ENCODE measurements at places on chromosomes 16 and 17.

DNA sequence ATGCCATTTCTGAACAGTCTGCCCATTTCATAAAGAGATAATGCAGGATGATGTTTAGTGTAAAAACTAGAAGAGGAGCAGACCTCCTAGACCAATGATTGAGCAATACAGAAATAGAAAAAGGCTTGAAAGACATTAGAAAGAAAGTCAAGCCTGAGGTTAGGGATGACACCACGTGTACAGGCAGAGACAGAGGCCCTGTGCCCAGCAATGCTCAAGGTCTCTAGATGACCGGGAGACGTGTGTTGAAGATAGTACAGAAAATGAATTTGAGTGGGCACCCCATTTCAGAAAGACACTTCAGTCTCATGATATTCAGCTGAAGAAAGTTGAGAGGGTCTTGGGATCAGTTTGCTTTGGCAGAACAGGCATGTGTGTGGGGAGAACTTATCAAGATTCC lies 5.4 kb downstream of the GID4 start:
- no peak for DNase-seq

- no peak for DNase-seq
Observed at GRCh38 chr17:6799738-6800137, 23.7 kb downstream of the FBXO39 start.

- no peak for DNase-seq
Observed at GRCh38 chr16:2425008-2425518, 4.2 kb upstream of the CCNF start.

DNA sequence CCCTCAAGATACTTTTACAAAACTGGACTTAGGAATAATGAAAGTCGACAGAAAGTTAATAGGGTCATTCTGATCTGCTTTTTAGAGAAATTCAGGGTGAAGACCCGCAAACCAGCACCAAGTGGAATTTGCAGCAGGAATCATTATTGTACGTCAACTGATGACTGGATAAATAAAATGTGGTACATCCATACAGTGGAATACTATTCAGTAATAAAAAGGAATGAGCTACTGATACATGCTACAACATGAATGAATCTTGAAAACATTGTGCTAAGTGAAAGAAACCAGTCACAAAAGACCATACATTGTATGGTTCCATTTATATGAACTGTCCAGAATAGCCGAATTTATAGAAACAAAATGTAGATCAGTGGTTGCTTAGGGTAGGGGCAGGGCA lies 83.1 kb downstream of the GNAO1 start:
- DNase-seq, result no peak

- DNase-seq, result no peak
Observed at GRCh38 chr17:9382626-9383025, 193.0 kb downstream of the STX8 start.

DNA sequence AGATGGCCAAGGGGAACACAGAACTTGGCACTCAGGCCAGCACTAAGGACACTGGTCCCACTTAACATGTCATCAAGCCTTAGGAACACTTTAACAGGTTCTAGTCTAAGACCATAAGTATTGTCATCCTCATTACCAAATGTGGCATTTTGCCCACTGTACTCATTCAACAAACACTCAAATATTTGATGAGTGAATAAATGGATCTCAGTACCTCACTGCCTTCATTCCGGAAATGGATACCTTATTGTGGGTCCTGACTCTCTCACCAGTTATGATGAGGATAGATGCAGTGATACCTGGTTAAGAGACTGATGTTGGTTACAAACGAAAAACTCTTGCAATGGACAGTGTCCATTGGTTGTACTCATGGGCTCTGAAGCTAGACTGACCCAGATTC lies 455.2 kb upstream of the DYNLRB2 start:
- no peak for DNase-seq

DNA sequence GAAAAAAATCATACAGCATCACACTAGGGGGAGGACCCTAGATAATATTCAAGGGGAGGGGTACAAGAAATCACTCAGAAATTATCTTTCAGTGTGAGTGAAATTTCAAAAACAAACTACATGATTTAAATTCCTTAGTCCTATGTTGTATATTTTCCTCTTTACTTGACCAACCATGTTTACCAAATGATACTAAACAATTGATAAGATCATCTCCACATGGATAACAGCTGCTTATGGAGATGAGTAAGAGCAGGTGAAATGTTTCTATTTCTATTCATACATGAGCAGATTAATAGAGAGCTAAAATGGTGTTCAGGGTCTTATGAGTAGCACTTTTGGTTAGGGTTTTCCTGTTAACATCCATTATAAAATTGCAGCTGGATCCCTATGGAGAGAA lies 7.3 kb upstream of the VAT1L start:
- DNase-seq, result no peak

- DNase-seq, result peak; percentile 73
Observed at GRCh38 chr17:7833011-7833794, 814 bp upstream of the KDM6B start.

DNA sequence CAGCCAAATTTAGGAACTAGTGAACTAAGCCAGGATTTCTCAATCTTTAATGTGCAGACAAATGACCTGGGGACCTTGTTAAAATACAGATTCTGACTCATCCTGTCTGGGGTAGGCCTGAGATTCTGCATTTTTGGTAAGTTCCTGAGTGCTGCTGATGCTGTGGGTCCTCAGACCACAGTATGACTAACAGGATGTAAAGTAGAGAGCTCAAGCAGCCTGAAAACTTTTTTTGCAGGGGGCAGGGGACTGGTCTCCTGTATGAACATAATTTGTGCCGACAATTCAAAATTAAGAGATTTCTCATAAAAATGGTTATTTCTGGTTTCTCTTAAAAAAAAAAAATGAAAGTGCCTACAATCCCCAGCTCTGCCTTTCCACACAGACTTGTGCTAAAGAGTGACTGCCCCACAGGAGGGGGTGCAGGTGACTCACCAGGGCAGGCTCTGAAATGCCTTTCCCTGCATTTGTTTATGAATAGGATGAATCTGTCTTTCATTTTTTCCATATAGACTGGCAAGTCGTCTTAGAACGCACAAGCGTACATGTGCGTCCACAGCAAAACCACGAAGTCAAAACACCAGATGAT lies 271.5 kb downstream of the PHKB start:
- DNase-seq, result peak; percentile 80

GRCh38 chr16:53068423-53068833 lies 13.6 kb downstream of the CHD9 start:
- DNase-seq, result no peak

- DNase-seq, result peak; percentile 94
Observed at GRCh38 chr16:54928411-54929089, 2.1 kb upstream of the IRX5 start.

DNA sequence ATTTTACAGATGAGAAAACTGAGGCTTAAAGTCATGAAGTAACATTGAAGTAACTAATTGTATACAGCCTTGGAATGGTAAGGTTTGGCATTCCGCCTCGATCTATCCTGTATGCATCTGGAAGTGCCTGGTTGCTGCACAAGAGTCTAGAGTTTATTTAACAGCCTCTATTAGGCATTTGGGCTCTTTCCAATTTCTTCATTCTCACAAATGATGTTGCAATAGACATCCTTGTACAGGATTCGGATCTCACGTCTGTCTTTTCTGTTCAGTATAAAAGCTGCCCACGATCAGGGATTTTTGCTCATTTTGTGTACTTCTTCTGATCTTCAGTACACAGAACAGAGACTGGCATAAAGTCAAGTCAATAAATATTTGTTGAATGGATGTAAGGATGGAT lies 100.5 kb downstream of the AIPL1 start:
- no peak for DNase-seq

GRCh38 chr17:19992803-19993713 lies 15.4 kb upstream of the AKAP10 start:
- DNase-seq, result peak; percentile 91

GRCh38 chr16:8855051-8855786 lies 13.6 kb downstream of the CARHSP1 start:
- no peak for DNase-seq

GRCh38 chr17:81933178-81933699 lies 3.9 kb downstream of the PYCR1 start:
- DNase-seq, result no peak

DNA sequence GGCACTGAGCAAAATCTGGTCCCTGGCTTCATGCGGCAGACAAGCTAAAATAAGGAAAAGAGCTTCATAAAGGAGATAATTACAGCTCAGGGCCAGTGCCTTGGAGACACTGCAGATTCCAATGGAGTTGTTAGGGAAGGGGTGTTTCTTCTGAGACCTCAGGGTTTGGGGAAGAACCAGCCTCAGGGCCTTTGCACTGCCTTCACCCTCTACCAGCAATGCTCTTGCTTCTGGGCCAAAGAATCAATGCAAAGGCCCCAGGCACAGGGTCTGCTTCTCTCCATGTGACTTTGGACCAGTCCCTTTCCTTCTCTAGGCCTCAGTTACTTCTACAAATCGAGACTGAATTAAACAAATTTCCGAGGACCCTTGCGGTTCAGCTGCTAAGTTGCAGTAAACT lies 36.2 kb upstream of the GAN start:
- DNase-seq, result no peak

GRCh38 chr17:19905502-19905901 lies 37.8 kb upstream of the ULK2 start:
- no peak for DNase-seq

DNA sequence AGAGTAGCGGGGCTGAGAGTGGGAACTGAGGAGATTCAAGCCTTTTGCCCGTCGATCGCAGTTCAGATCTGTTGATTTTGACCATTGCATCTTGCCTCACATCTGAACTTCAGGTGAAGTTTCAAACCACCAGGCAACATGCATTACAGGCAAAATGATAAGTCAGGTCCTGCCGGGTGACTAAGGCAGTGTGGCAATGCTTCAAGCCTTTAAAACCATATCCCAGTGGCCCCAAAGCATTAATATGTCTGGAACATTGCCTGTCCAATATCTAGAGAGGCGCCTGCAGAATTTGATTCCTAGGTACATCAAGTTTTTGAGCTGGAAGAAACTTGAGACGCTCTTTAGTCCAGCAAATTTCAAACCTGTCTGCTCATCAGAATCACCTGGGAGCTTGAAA lies 502.8 kb downstream of the MAF start:
- no peak for DNase-seq

DNA sequence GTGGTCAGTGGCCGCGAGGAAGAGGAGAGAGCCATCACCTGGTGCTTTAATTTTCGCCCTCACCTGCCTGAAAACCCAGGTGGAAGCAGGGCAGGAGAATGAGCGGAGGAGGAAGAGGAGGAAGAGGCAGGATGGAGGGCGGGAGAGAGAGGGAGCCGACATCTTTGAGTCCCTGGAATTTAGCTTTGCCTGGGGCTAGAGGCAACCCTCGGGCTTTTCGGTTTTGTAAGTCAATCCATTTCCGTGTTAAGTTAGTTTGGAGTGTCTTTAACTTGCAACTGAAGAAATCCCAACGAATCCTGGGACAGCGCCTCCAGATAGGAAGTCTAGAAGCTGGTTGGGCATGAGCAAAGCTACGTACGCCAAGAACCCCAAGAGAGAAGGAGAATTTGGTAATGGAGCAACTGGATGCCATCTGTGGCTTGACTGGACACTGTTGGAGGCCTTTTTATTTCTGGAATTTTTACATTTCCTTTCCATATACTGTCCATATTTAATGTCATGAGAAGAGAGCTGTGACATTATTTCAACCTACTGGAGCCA lies 36.9 kb upstream of the ATP2A3 start:
- peak; percentile 39 for DNase-seq

DNA sequence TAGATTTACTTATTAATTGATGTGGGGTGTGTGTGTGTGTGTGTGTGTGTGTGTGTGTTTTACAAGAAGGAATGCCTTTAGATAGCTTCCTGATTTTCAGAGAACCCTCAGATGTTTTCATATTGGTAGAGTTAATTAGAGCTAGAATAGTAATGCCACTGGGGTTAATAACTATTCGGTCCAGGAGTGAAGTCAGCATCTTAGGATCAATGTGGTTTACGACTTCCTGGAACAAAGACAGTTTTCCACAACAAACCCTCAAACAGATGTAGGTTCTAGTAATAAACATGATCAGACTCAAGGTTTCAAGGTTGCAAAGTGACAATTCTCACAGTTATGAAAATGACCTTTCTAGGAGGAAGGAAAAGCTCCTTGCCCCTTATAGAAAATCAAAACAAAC lies 12.2 kb upstream of the SLC52A1 start:
- DNase-seq, result no peak

DNA sequence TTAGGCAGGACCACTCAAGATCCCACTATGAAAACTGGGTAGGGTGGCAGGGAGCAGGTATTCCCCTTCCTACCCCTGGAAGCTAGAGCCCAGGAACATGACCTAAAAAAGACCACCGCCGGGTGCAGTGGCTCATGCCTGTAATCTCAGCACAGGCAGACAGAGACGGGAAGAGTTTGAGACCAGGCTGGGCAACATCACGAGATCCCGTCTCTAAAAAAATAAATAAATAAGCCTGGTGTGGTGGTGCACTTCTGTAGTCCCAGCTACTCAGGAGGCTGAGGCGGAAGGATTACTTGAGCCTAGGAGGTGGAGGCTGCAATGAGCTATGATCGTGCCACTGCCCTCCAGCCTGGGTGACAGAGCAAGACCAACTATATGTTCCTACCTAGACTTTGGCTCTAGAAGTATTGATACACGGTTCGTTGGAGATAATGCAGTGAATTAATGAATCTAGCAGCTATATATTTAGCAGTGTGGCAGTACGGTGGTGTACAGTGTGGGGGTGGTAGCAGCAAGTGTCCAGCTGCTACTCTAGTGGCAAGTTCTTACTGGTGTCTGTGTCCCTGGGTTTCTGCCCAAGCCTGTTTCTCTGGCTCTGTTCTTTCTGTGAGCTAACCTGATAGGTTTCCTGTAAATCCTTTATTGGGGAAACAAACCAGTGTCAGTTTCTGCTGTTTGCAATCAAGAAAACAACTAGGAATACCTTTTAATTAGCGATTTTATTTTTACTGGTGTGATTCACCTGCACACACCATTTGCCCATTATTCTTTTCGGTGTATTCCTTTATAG lies 3.3 kb upstream of the USP31 start:
- DNase-seq, result no peak

GRCh38 chr17:78257810-78258322 lies 26.4 kb downstream of the TMEM235 start:
- peak; percentile 8 for DNase-seq

DNA sequence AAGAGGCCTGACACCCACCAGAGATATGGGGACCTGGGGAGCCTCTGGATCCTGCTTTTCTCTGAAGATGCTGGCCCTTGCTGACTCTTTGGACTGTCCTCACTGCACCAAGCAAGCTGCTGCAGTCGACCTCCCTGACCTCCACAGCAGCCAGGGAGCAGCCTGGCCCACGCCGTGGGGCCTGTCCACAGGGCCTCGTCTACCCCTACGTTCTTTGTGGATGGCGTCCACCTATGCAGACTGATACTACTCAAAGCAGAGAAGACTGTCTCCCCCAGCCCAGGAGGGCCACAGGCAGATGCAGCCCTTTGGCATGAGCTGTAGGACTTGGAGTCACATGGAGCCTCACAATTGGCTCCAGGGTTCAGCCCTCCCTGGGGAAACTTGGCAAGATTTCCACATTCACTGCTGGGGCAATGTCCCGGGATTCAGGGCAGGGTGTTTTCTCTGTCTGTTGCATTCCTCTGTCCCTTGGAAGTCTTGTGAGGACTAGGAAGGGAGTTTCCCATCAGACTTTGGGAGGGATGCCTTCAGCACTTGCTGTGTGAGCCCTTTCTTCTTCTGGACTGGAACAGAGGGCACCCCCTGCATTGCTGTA lies 152.2 kb downstream of the NTN1 start:
- peak; percentile 54 for DNase-seq
